AG04449 (cell line): ENCODE measurements at places on chromosomes 16 and 17.

DNA sequence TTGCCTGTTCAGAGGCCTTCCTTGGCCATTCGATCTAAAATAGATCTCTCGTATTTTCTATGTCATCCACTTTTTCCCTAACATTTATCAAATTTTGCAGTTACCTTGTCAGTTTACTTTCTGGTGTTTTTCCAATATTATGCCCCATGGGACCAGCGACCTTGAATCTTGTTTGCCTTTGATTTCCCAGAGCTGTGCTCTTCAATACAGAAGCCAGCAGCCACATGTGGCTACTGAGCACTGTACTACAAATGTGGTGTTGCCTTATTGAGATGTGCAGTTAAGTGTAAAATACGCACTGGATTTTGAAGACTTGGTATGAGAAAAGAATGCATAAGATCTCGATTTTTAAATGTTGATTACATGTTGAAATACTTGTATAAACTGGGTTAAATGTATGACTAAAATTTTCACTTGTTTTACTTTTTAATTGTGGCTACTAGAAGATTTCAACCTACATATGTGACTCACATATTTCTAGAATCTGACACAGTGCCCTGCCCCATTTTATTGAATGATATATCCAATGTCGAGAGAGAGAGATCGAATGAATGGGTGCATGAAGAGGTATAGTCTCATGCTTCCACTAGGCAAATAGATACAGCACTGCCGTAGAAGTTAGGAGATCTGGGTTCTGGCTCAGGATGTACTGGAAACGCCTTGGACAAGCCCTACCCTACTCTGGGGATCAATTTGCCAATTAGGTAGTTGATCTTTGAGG, 824 bp upstream of the PSME3 start:
- no peak for DNase-seq

DNA sequence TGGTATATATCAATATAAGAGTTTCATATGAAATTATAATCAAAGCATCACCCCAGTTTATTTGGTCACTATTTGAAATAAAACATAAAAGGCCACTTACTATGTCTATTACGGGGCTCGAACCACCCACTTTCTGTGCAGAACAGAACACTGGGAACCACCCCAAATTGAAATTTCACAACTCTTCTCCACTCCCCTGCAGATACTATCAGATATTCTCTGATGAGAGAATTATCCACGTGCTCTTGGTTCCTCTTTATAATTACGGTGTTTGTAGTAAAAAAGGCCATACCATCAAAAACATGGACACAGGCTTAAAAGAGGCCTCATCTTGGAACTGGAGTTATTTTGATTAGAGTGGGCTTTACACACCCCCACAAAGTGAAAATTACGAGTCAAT, 82.8 kb downstream of the WDR59 start:
- no peak for DNase-seq

DNA sequence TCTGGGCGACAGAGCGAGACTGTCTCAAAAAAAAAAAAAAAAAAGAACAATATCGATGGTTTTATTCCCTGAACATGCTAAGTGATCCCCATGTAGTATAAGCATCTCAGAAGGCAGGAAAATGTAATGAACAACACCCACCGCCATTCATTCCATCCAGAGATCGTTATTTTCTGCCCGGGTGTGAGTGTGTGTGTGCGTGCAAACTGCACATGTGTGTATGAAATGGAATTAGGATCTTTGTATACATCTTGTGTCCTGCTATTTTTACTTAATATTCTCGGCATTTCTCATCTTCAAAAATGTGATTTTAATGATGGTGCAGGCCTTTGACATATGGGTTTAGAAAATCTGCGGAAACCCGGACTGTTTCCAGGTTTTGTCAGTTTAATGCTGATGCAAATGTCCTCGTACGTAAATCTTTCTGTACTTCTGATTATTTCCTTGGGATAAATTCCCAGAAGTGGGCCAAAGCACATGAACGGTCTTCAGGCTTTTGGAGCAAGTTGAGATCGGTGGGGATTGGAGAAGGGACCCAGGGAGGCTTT, 254.8 kb downstream of the SEC14L1 start:
- DNase-seq, result no peak

- no peak for DNase-seq
Observed at GRCh38 chr16:66278111-66278531, 88.4 kb upstream of the CDH5 start.

GRCh38 chr16:71408536-71408935, 33.3 kb downstream of the TLE7 start:
- DNase-seq, result no peak
